Esophagus muscularis mucosa (tissue), 4 donors: ENCODE measurements at places on chromosomes 11 and 22. TPM values are rescaled to one million over a fixed set of nuclear protein-coding genes. Genes with fewer than 3 reads are reported as not detected.

GRCh38 chr22:46113910-46114517, 36.3 kb upstream of the PPARA start:
- DNase-seq, result no peak
- no peaks in the 10 kb centered on the region for H3K27me3 ChIP-seq
- peaks cover 46% of the 10 kb centered on the region for H3K36me3 ChIP-seq

DNA sequence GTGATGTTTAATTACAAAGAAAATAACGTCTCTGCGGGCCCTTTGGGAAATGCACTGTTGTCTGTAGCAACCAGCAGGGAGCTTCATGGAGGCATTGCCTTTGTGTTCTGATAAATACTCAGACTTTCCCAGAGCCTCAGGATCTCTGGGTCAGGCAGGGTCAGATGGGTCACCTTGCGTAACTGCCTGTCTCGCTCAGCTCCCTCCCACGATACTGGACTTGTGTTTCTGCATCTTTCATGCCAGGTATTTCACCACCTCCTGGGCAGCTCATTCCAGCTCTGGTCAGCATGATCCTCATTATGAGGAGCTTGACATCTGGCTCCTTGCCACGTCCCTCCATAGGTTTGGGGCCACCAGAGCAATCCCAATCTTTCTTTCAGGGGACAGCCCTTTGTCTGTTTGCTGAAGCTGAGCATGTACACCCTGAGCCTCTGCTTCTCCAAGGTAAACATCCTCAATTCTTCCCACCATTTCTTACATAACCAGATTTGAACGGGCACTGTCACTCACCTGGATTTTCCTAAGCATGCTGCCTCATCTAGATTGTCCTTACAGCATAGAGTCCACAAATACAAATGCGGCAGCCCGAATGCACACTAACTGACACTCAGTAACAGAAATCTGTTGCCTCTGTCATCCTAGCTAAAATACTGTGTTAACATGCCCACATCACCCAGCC, 162.3 kb downstream of the LARGE1 start:
- peaks cover 10% of the 10 kb centered on the region for H3K4me1 ChIP-seq
- DNase-seq, result no peak
- H3K27ac ChIP-seq, result no peak overlapping the region
- H3K27me3 ChIP-seq, result no peaks in the 10 kb centered on the region
- H3K36me3 ChIP-seq, result peaks cover 12% of the 10 kb centered on the region

- H3K4me3 ChIP-seq, result no peak overlapping the region
- H3K27me3 ChIP-seq, result no peaks in the 10 kb centered on the region
- no peak for DNase-seq
Observed at GRCh38 chr11:80155412-80156017, 714.7 kb upstream of the TENM4 start.

DNA sequence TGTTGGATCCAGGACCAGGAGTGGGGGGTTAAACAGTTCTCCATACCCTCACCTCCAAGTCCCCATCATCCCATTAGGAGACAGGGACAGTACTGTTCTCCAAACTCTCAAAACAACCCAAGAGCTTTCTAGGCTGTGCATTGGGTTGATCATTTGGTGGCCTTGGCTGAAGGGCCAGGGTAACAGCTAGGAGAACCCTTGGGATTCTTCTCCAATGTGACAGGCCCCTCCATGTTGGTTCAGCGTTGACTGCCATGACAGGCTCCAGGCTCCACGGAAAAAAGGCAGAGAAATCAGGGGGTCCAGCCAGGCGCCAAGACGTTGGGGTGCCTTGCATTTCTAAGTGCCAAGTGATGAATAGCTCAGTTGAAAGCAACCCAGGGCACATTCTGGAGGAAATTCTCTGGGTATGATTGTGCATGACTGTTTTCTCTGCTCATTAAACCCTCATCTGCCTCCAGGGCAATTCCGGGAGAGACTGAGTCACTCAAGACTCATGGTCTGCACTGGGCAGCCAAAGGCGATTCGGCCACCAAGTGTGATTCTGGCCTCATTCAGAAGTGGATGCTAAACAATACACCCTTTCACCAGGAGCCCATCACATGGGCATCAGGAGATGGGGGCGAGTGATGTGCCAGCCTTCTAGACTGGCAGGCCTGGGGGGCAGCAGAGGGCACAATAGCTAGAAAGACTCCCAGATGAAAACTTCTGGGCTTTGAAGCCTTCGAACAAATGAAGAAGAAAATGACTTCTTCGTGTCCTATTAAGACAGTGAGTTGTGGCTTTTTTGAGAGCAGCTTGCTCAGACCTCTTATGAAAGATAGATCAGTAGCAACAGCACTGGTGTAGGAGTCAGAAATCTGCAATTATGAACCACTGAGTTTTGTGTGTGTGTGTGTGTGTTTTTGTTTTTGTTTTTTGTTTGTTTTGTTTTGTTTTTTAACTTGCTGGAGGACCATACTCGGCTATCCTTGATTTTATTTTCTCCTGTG, 27.7 kb downstream of the CD44 start:
- no peaks in the 10 kb centered on the region for H3K36me3 ChIP-seq
- no peaks in the 10 kb centered on the region for H3K27me3 ChIP-seq
- no peak for DNase-seq

GRCh38 chr11:96275801-96276594, 67.0 kb downstream of the MAML2 start:
- no peak overlapping the region for H3K27ac ChIP-seq
- no peak overlapping the region for H3K4me3 ChIP-seq
- H3K36me3 ChIP-seq, result no peaks in the 10 kb centered on the region
- DNase-seq, result no peak
- no peaks in the 10 kb centered on the region for H3K27me3 ChIP-seq
- peaks cover 37% of the 10 kb centered on the region for H3K4me1 ChIP-seq

The MMP12 gene
- not detected for total RNA-seq

The SLC37A2 gene
- 10.3 TPM for total RNA-seq

The PRG3 gene
- total RNA-seq, result not detected
